ENCODE measurements at places on chromosomes 7 and 10. TPM values are rescaled to one million over a fixed set of nuclear protein-coding genes. Genes with fewer than 3 reads are reported as not detected.

NEUROD6 gene
- total RNA-seq: not detected

GRCh38 chr10:92187101-92187500, 103.8 kb downstream of the CPEB3 start:
- no peak for DNase-seq

GRCh38 chr10:72285972-72286521, 12.3 kb downstream of the DDIT4 start:
- DNase-seq: no peak

- no peak for DNase-seq
Observed at GRCh38 chr10:61825628-61826027, 75.9 kb upstream of the ARID5B start.

PPIF gene
- 29.6 TPM for total RNA-seq

GRCh38 chr7:6252748-6253147, 19.7 kb downstream of the CYTH3 start:
- DNase-seq: peak; percentile 73

NACAD gene
- 5.5 TPM for total RNA-seq

CYP3A5 gene
- 1.1 TPM for total RNA-seq

NPSR1 gene
- not detected for total RNA-seq

DNA sequence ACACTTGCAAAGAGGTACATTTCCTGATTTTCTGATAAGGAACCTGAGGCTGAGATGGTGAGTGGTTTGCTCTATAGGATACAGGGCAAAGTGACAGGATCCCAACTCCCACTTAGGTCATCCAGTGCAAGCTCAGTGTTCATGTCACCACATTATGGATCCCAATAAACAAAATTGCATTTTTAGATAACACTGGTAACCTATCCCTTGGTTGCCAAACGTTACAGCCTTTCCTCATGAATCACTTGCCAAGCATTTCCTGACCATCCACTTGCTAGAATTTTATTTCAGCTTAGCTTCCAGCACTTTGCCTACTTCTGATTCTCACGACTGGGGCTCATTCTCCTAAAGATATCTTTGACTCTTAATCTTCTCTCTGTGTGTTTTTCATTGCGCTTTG, 131.4 kb upstream of the ODAD2 start:
- peak; percentile 33 for DNase-seq

DNA sequence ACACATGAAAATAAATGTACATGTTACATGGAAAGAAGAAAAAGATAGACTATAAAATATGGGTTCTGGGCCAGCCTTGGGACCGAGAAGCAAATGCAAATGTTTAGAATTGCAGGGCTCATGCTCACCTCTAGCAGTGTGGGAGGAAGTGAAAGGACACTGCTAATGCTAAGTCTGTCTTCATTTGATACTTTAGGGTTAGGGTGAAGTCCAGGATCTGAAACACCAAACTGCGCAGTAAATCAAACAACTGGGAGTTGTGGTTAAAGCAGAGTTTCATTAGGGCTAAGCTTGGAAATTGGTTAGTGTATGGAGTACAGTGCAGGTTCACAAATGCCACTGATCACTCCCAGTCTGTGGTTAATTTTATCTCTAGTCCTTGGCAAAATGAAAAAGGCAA, 73.2 kb upstream of the PDK4 start:
- DNase-seq: no peak

DNA sequence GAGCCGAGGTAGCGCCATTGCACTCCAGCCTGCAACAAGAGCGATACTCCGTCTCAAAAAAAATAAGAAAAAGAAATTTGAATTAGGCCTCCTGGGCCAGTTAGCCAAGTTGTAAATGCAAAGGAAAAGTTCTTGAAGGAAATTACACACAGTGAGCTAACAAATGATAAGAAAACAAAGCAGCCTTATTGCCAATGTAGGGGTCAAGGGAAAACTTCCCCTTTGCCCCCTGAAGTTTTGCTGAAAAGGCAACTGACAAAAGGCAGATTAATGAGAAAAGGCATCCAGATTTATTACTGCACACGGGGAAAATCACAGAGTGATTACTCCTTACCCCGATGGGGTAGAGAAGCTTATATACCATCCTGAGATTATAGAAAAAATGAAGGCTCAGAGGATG, 70.3 kb downstream of the PAPSS2 start:
- no peak for DNase-seq

PROSER2 gene
- 4.7 TPM for total RNA-seq

DNA sequence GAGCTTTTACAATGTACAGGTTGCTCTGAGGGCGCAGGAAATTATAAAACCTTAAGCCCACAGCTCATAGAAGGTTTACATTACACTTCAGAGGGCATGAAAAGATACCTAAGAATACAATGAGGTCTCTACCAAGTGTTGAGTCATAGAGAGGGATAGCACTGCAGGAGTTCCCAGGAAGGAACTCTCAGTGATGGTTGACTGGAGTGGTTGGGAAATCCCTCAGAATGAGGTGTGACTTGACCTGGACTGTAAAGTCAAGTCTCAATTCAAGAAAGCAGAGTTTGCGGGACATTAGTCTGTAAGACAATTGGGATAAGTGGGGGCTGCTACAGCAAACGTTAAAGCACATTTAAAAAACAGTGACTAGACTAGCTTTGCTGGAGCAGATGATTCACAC, 21.9 kb downstream of the TNKS2 start:
- no peak for DNase-seq

GRCh38 chr10:16966991-16967865, 150.0 kb upstream of the RSU1 start:
- peak; percentile 58 for DNase-seq

DNA sequence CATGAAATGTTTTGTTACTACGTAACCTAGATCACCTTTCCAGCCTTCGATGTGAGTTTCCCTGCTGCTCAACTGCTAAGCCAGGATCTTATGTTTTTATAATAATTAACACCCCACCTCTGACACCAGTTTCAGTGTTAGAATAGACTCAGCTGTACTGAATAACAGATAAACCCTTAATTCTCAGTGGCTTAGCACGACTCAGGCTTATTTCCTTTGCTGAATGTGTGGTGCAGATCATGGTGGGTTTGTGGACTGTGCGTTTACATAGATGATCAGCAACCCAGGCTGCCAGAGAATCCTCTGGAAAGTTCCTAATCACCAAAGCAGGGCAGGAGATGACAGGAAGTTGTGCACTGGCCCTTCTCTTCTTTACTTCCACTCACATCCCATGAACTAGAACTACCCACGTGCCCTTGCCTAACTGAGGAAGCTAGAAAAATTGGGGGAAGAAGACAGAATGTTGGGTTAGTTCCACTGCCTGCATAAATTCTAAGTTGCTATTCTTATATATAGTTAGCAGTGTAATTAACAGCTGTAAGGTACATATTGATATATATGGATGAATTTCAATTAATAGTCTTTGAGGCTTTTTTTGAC, 111.8 kb downstream of the MAPK8 start:
- no peak for DNase-seq

NUDT1 gene
- 8.3 TPM for total RNA-seq

GRCh38 chr7:109996927-109997326, 1094.0 kb upstream of the LRRN3 start:
- no peak for DNase-seq

DNA sequence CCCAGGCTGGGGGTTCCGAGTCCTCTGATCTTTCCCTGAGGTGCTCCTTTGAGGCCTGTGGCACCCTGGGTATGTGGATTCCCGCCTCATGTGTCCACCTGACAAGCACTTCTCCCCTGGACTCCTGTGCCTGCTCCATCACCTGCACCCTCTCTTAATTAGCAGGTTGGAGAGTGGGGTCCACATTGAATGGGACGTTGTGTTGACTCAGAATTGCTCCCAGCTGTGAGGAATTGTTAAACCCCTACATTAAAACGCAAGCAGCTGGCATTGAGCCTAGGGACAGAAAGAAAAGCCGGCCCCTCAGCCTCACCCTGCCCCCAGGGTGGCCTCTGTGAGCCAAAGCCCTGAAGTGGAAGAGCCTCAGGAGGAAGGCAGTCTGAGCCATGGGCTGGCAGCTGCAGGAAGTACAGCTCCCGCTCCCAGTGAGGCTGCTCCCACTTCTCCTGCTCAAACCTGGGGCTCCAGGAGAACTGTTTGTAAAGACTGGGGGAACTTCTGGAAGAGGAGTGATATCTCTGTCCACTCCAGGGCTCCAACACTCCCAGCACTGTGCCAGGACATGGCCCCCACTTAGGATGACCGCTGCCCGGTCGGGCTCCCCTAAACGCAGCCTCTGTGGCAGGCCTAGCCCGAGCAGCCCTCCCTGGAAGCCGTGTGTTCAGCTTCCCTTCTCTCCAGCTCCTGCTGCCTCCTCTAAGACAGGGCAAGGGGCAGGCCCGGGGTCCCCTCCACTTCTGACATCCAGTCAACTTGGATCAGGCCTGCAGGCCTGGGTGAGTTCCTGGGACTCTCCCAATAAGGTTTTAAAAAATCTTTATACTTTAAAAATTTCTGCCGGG, 1.8 kb upstream of the OPN4 start:
- peak; percentile 30 for DNase-seq

Measured in fibroblast of the aortic adventitia (primary cell).